ENCODE measurements at places on chromosomes 12 and 14. TPM values are rescaled to one million over a fixed set of nuclear protein-coding genes. Genes with fewer than 3 reads are reported as not detected.

GRCh38 chr12:72010356-72010755 lies 71.7 kb downstream of the TPH2 start:
- no peaks in the 10 kb centered on the region for H3K27me3 ChIP-seq
- DNase-seq: no peak
- H3K4me1 ChIP-seq: peaks cover 3% of the 10 kb centered on the region

DNA sequence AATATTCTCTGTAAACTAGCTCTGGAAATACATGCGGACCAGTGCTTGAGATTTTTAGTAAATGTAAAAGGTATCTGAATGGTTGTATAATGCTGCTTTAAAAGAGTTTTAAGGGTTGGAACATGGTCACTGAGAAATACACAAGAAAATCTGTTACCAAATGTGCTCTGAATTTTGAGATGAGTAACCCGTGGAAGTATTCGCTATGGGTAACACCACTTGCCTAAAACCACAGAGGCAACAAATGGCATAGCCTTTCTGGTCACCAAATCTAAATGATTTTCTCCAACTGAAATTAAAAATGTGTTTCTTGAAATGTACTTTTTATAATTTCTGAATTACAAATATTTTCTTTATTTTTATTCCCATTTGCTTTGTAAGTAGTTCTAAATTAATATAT lies 745.7 kb downstream of the DIO2 start:
- H3K4me3 ChIP-seq: no peak overlapping the region
- no peaks in the 10 kb centered on the region for H3K4me1 ChIP-seq
- H3K36me3 ChIP-seq: no peaks in the 10 kb centered on the region
- H3K27me3 ChIP-seq: no peaks in the 10 kb centered on the region

Gene KRT83
- not detected for polyA plus RNA-seq

DNA sequence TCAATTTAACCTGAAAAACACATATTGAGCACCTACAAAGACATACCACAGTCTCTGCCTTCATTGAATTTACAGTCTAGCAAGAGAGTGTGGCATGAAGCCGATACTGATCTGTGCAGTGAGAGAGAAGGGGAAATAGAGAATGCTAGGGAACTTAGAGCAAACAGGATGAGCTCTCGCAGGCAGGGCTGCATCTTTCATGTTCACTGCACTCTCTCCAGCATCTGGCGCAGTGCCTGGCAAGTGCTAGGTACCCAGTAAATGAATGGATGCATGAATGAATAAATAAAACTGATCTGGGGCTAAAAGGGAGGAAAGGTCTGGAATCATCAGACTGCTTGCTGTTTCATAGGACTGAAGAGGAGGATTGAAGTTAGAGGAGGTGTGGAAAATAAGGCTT lies 256.5 kb upstream of the NPAS3 start:
- no peak for DNase-seq
- no peaks in the 10 kb centered on the region for H3K36me3 ChIP-seq
- no peaks in the 10 kb centered on the region for H3K27me3 ChIP-seq
- no peak overlapping the region for H3K4me3 ChIP-seq
- H3K27ac ChIP-seq: no peak overlapping the region

- H3K27me3 ChIP-seq: no peaks in the 10 kb centered on the region
- DNase-seq: no peak
- no peak overlapping the region for H3K4me3 ChIP-seq
- H3K4me1 ChIP-seq: no peaks in the 10 kb centered on the region
- H3K27ac ChIP-seq: no peak overlapping the region
These were observed 243.2 kb downstream of the SPTSSA start for GRCh38 chr14:34218881-34219280.

Gene RD3L
- polyA plus RNA-seq: 0.49 TPM

DNA sequence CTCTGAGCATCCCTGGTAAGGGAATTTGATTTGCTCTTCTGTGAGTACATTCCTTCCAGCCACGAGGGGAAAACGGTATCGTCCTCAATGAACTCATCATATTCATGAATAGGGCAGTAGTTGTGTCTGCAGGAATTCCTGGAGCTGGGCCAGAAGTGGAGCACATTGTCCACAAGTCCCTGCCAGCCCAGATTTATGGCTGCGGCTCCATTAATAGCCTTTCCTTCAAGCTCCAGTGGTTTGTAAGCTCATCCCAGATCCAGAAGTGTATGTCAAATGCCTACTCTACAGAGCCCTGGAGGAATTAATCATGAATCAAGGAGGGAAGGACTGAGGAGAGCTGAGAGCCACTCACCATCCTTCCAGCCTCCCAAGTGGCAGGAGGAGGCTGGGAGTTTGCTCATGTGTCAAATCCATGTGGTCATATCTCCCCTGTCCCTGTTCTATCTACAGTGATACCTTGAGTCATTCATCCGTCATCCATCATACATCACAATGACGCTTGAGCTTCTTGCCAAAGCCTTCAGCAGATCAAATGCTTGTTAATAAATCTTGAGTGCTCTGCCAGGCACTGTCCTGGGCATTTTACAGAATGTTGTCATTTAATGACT lies 65.5 kb downstream of the SVOP start:
- peak; percentile 5 for DNase-seq
- no peaks in the 10 kb centered on the region for H3K36me3 ChIP-seq
- no peak overlapping the region for H3K27ac ChIP-seq
- H3K27me3 ChIP-seq: peaks cover 3% of the 10 kb centered on the region
- no peak overlapping the region for H3K4me3 ChIP-seq
- no peaks in the 10 kb centered on the region for H3K4me1 ChIP-seq

DNA sequence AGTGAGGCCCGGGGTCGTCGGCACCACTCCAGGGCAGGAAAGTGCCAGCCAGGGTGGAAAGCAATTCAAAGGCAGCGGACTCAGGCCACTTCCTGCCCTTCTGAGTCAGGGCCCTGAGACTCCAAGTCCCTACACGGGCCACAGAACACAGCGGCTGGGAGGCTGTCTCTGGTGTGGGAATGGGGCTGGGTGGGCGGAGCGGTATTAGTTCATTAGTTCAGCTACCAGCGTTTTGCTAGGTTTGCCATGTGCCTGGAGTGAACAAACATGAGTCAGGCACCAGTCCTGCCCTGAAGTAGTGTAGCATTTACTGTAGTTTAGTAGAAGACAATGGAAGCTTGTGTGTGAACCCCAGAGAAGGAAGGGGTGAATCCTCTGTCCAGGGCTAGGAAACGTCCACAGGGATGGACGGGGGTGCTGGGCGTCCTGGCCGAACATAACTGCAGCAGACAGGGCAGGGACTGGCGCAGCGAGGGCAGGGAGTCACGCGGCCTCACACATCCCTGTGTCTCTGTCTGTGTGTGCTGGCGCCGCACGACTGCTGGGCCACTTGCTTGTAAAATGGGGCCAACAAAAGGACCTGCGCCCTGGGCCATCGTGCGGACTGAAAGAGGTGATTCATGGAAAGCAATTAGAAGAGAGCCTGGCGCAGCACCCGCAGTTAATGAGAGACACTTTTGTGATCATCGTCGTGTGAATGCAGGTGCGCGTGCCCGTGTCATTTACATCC lies 186.4 kb upstream of the PRMT8 start:
- H3K4me1 ChIP-seq: peaks cover 10% of the 10 kb centered on the region
- no peak overlapping the region for H3K27ac ChIP-seq
- H3K36me3 ChIP-seq: no peaks in the 10 kb centered on the region
- no peak overlapping the region for H3K4me3 ChIP-seq
- DNase-seq: no peak

GRCh38 chr14:32977913-32978312 lies 39.2 kb downstream of the NPAS3 start:
- no peaks in the 10 kb centered on the region for H3K27me3 ChIP-seq
- H3K4me3 ChIP-seq: no peak overlapping the region
- no peak overlapping the region for H3K27ac ChIP-seq
- H3K4me1 ChIP-seq: no peaks in the 10 kb centered on the region

DNA sequence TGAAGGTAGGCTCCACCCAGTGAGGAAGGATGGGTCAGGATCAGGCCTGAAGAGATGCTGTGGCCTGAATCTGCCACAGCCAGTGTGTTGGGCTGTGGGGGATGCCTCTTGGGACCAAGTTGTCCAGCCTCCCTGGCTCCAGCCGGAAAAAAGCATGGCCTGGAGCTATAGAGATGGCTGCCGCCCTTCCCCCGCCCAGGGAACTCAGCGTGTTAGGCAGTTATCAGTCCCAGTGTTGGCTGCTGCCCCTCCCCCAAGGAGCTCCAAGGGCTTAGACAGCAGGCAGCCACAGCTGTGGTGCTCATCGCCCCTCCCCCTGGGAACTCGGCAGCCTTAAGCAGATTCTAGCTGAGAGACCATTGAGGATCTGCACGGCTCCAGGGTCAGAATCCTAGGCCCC lies 158.0 kb downstream of the CAPZA3 start:
- H3K4me1 ChIP-seq: no peaks in the 10 kb centered on the region
- no peaks in the 10 kb centered on the region for H3K36me3 ChIP-seq

Gene SLC15A4
- polyA plus RNA-seq: 27.2 TPM

Gene METTL17
- 127 TPM for polyA plus RNA-seq

- no peaks in the 10 kb centered on the region for H3K36me3 ChIP-seq
- H3K27me3 ChIP-seq: no peaks in the 10 kb centered on the region
- peak overlapping the region; percentile 72 for H3K27ac ChIP-seq
These were observed 6.5 kb downstream of the ERC1 start for GRCh38 chr12:997505-997904.

DNA sequence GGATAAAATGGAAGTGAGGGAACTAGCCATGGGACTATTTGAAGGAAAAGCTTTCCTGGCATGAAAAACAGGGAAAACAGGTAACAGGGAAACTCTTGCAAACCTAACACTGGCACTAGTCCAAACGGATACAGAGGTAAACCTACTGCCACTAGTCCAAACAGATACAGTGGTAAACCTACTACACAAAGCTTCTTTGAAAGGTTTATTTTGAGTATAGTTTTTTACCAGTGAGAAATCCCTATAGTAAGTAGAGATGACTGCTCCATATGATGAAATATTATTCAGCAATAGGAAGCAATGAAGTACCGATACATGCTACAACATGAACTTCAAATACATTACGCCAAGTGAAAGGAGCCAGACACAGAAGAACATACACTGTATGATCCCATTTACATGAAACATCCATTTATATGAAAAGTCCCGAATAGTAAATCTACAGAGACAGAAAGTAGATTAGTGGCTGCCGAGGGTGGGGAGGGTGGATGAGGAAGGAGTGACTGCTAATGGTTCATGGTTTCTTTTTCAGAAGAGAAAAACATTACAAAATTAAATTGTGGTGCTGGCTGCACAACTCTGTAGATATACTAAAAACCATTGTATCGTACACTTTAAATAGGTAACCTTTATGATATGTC lies 25.5 kb downstream of the SPTLC2 start:
- H3K4me1 ChIP-seq: no peaks in the 10 kb centered on the region
- no peak overlapping the region for H3K4me3 ChIP-seq
- no peaks in the 10 kb centered on the region for H3K36me3 ChIP-seq

GRCh38 chr12:532908-533565 lies 73.3 kb downstream of the B4GALNT3 start:
- H3K4me3 ChIP-seq: no peak overlapping the region
- DNase-seq: no peak
- H3K27me3 ChIP-seq: no peaks in the 10 kb centered on the region
- peaks cover 5% of the 10 kb centered on the region for H3K4me1 ChIP-seq

Gene BRI3BP
- 4.3 TPM for polyA plus RNA-seq

DNA sequence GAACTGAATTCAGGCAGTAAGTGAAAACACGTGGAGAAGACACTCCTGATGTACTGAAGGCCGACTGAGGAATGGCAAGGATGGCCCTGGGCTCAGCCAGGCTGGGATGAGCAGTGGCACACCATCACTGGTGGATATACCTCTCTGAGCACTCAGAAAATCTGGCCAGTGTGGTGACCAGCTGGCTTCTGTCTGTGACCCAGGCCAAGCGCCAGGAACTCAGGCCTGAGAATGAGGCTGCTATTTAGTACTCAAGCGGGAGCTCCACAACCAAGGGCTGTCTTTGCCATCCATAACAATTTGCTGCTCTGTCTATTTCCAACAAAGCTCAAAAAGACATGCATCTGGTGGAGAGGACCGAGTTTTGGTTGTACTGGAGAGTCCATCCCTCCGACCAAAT lies 586.3 kb downstream of the BCL11B start:
- no peaks in the 10 kb centered on the region for H3K4me1 ChIP-seq
- no peaks in the 10 kb centered on the region for H3K27me3 ChIP-seq
- H3K36me3 ChIP-seq: no peaks in the 10 kb centered on the region
- no peak overlapping the region for H3K27ac ChIP-seq

DNA sequence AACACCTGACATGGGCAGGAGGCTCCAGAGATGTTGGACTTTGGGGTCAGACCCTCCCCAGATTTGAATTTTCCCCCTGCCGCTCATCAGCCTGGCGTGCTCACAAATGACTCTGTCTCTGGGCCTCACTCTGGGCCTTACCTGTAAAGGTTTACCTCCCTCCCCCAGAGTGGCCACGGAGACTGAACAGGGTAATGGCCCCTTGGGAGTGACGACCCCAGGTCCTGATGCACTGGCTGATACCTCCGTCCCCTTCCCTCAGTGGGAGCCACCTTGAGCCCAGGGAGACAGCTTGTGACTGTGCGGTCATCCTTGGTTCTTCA lies 7.0 kb downstream of the SLC25A29 start:
- H3K4me1 ChIP-seq: no peaks in the 10 kb centered on the region
- no peak overlapping the region for H3K27ac ChIP-seq
- DNase-seq: no peak
- H3K4me3 ChIP-seq: no peak overlapping the region
- H3K36me3 ChIP-seq: no peaks in the 10 kb centered on the region
- H3K27me3 ChIP-seq: no peaks in the 10 kb centered on the region

DNA sequence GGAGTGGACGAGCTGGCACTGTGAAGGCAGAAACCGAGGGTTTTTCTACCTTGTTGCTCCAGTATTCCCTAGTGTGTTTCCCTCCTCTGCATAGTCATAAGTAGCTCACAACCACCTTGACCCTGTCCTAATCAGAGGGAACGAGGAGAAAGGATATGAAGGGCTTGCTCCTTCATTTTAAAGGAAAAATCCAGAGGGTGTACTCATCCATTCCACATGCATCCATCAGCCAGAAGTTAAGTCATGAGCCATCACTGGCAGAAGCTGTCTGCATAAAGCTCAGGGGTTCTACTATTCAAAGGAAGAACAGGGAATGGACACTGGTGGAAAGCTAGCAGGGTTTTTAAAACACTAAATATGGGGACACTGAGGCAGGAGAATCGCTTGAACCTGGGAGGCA lies 84.3 kb upstream of the FOXN3 start:
- H3K27me3 ChIP-seq: no peaks in the 10 kb centered on the region
- no peaks in the 10 kb centered on the region for H3K36me3 ChIP-seq

- peaks cover 15% of the 10 kb centered on the region for H3K4me1 ChIP-seq
- peak overlapping the region; percentile 89 for H3K4me3 ChIP-seq
- H3K27me3 ChIP-seq: no peaks in the 10 kb centered on the region
- no peaks in the 10 kb centered on the region for H3K36me3 ChIP-seq
- peak; percentile 24 for DNase-seq
- peak overlapping the region; percentile 100 for H3K27ac ChIP-seq
These were observed 1.1 kb downstream of the TDG start for GRCh38 chr12:103966736-103967135.

- no peaks in the 10 kb centered on the region for H3K4me1 ChIP-seq
- H3K36me3 ChIP-seq: no peaks in the 10 kb centered on the region
- H3K4me3 ChIP-seq: no peak overlapping the region
- no peak for DNase-seq
- H3K27ac ChIP-seq: no peak overlapping the region
- no peaks in the 10 kb centered on the region for H3K27me3 ChIP-seq
These were observed 19.1 kb upstream of the ALX1 start for GRCh38 chr12:85260896-85261295.

DNA sequence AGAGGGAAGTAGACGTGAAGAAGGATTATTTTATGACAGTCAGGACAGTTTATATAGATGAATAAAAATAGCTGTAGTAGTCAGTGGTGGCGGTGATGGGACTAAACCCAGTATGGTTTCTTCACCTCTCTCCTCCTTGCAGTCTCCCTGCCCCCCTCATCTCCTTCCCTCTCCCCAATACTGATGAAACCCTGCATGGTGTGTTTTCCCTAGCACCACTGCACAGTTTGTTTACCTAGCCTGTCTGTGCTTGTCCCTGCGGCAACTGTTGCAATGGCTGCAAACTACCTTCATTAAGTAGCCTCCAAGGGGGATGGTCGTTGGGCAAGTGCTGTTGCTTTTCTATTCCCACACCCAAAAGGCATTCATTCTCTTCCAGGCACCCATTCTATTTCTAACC lies 14.7 kb downstream of the PCBP2 start:
- no peaks in the 10 kb centered on the region for H3K27me3 ChIP-seq
- no peak for DNase-seq
- peaks cover 96% of the 10 kb centered on the region for H3K36me3 ChIP-seq
- no peak overlapping the region for H3K4me3 ChIP-seq
